ENCODE measurements at places on chromosomes 2 and 18.

GRCh38 chr2:20050104-20050645 is 1.3 kb downstream of the LAPTM4A start:
- no peak for DNase-seq

DNA sequence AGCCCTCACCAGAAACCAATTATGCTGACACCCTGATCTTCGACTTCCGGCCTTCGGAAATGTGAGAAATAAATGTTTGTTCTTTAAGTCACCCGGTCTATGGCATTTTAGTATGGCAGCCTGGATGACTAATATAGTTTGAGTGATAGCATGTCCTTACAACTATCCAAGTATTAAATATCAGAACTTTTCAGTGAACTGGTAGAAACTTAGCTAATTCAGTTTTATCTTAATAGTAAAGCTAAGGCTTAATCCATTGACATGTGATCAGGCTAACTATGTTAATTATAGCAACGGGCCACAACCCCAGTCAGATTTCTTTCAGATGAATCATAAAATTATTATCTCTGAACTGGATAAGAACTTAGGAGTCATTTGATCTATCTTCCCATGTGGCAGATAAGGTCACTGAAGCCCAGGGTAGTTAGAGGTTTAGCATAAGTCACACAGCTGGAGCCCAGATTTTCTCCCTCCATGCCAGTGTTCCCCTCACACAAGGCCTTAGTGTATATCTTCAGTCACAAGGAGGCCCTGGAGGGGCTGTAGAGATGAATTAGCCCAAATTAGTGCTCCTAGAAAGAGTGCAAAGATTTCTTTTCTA is 40.7 kb upstream of the UPP2 start:
- DNase-seq, result no peak

DNA sequence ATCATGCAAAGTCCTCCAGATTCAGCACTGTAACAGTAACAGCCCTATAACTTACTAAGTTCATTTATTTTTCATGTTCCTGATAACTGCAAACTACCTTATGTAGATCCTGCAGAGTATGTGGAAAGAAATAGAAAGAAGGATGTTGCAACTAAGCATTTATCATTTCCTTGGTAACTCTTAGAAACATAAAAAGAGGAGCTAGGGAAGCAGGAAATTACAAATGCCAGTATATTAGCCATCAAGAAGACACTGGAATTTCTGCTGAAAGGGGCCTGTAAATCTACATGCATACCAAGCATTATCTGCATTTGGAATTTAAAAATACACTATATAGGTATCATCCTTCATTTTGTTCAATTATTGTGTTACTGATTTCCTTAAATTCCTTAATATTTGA is 66.8 kb downstream of the PDE11A start:
- DNase-seq, result no peak

GRCh38 chr2:184178229-184178628 is 420.1 kb upstream of the ZNF804A start:
- DNase-seq, result no peak

DNA sequence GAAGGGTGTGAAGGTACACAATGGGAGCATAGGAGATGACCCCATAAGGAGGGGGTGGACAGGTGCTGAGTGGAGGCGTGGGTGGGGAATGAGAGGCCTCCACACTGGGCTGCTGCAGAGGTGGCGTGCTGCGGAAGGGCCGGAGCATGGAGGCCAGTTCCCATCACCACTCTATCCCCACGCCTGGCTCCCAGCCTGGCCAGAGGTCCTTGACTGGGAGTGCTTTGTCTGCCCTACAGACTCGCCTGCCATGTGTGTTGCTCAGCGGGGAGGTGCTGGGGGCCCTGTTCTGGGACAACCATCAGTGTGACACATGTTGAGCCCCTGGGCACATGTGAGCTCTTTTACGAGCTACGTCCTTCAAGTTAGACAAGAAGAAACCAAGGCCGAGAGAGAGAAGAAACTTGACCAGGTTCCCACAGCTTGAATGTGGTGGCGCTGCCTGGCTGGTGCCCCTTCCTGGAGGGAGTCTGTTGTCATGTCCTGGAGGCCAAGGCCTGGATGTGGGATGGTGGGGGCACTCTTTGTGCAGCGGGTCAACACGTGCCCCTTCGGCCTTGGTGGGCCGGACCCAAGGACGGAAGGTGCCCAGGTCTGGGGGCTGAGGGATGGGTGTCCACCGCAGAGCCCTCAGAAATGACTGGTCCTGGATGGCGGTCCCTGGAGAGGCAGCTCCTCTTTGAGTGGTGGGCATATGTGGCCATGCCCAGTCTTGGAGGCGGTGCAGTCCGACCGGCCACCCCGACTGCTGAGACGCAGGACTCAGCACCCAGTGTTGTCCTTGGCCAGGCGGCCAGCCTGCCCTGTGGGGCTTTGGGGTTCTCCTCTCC is 1.2 kb upstream of the INPP5D start:
- DNase-seq, result no peak

DNA sequence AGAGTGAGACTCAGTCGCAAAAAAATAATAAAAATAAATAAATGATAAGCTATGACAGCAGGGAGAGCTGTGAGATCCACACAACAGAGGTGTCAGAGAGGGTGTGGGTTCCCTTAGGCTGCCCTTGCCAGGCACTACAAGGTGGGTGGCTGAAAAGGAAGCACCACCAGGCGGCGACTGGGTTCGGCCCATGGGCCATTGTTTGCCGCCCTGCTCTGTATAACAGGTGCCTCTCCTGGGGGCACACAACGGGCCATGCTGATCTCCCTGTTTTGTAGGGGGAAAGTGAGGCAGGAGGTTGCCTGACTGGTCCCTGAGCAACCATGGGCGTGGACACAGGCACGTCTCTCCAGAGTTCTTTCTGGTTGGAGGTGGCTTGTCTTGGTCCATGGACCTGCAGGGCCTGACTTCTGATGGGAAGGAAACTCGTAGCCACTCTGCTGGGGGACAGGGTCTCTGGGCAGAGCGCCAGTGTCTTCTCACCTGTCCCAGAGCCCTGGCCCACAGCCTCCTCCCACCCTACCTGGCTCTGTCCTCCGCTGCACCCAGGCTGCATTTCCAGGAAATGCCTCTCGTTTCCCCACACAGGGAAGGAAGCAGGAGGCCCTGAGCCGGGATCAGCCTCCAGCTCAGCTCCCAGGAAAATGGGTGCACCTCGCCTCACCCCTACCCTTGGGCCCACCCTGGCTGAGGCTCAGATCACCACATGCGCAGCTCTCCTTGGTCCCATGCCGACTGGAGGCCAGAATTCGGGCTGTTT is 109.6 kb upstream of the ODC1 start:
- DNase-seq, result no peak

GRCh38 chr2:209423562-209424198 is at the start of gene MAP2:
Gene MAP2, plus strand, starts transcription at chr2:209424047. Its CDS starts 229,124 bp downstream, at chr2:209653171.
- DNase-seq, result peak; percentile 63

GRCh38 chr2:195570329-195570728 is 86.7 kb upstream of the SLC39A10 start:
- DNase-seq, result no peak

GRCh38 chr2:39779341-39779851 is 338 bp upstream of the THUMPD2 start:
- no peak for DNase-seq

- DNase-seq, result no peak
These were observed 8.0 kb downstream of the SP100 start for GRCh38 chr2:230423851-230424458.

DNA sequence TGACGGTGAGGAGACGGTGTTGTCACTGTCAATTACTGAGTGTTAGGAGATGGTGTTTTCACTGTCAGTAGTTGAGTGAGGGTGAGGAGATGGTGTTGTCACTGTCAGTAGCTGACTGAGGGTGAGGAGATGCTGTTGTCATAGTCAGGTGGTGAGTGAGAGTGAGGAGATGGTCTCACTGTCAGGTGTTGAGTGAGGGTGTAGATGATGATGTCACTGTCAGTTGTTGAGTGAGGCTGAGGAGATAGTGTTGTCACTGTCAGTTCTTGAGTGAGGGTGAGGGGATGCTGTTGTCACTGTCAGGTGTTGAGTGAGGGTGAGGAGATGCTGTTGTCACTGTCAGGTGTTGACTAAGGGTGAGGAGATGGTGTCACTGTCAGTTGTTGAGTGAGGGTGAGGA is 3.4 kb upstream of the ATP9B start:
- no peak for DNase-seq

GRCh38 chr2:205834796-205835195 is 152.5 kb downstream of the NRP2 start:
- no peak for DNase-seq

DNA sequence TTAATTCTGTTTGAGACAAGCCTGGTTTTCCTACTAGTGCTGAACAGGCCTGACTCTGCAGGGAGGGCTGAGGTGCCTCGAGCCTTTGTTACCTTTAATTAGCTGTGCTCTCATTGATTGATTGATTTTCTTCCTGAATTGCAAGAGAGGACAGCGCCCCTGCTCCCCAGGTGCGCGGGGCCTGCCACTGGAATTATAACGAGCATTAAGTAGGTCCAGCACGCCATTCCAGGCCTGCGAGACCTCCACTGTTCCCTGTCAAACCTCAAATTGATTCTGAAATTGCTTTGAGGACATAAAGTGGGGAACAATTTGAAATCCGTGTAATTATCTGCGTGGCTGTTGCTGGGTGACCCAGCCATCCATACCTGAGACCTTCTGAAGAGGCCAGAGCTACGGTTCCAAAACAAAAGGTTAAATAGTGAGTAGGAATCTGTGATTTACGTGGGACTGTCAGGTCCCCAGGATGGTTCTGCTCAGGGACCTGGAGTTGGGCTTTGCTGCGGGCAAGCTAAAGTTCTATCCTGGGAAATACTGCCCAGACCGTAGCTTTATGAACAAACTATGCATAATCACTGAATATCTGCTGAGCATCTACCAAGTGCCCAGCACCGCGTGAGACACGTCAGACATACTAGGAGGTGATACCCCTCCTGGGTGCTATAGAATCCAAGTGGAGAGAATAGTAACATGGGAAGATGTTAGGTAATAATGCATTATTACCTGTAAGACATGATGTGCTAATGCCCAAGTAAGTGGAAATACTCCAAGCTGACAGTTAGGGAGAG is 104.1 kb downstream of the ZBTB7C start:
- no peak for DNase-seq

DNA sequence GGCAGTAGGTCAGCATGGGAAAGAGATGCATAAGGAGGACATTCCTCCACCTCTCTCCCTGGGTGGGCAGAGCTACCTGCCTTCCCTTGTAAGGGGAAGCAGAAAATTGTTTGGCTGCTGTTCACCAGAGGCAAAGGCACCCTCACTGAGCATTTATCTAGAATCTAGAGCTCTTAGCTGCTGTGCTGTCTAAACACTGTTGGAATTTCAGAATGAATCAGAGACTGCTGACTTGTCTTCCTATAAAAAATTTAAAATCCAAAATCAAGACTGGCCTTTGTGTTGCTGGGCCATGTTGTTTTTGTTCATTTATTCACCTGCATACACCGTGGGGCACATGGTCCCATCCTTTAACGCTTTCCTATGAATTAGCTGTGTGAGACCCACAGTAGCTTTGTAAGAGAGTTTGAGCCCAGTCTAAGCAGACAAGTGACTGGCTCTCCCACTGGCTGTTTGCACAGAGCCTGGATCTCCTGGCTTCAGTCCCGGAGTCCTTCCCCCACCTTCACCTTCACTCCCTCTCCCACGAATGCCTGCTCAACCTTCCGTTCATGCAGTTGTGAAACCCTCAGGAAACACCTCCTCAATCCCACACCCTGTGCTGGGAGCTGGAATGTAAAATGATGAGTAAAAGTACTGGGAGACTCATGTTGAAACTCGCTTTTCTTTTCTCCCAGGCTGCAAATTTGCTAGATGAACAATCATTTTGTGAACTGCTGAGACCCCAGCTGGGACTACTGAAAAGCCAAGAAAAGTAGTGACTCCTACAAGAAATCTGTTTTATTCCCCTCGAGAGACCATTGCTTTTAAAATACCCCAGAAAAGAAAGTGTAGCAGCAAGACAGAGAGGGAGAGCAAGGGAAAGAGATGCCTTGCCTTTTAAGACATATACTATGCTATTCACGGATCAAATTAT is 76.2 kb downstream of the FAM168B start:
- no peak for DNase-seq

GRCh38 chr2:37375741-37376288 is 31.4 kb downstream of the QPCT start:
- no peak for DNase-seq

DNA sequence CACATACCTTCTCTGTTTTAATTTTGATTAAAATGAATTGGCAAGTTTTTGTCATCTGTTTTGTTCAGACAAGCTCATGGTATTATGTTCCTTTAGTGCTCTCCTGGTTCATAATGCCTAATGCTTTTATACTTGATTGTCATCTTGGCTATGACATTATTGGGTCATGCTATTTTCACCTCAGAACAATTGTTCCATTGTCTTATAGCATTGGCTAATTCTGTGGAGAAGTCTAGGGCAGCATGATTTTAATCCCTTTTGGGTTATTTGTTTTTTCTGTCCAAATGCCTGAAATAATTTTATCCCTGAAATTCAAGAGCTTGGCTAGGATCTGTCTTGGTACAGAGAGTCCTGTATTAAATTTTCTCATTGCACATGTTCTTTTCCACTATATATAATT is 83.8 kb upstream of the CCDC85A start:
- no peak for DNase-seq

DNA sequence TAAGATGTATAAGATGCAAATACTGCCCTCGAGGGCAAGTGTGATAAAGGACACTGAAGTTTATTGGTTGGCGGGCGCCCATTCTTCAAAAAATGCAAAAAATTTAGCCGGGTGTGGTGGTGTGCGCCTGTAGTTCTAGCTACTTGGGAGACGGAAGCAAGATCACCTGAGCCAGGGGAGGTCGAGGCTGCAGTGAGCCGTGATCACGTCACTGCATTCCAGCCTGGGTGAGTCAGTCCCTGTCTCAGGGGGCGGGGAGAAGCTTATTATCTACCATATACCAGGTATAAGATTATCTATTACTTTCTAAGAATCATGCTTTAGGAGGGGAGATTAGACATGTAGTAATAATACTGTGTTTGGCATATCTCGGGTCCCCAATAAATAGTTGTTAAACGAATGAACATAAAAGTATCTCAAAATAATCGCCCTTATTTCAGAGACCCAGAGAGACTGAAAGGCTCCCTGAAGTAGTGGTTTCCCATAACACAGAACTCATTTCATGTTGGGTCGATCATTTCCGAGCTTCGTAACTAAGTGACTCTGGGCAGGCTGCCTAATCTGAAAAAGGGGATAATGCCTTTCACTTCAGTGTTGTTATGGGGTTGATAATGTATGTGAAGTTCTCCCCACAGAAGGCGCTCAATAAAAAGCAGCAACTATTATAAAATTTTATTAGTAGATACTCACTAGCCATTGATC is 1.2 kb upstream of the SELENOI start:
- DNase-seq, result no peak

GRCh38 chr18:78679613-78680260 is 299.9 kb upstream of the SALL3 start:
- DNase-seq, result no peak

Measured in caudate nucleus (tissue), 63 donors.